ENCODE measurements at places on chromosomes 13 and 19. TPM values are rescaled to one million over a fixed set of nuclear protein-coding genes. Genes with fewer than 3 reads are reported as not detected.

GRCh38 chr19:3585301-3586126 is at the start of gene GIPC3:
TSS of gene GIPC3 (plus strand) at chr19:3585478. CDS start at chr19:3585598, 120 bp downstream.
- no peak for DNase-seq

- DNase-seq: no peak
Observed at GRCh38 chr13:98490866-98491265, 86.0 kb downstream of the STK24 start.

- no peak for DNase-seq
Observed at GRCh38 chr19:926589-927350, 935 bp downstream of the ARID3A start.

DLL3 gene
- polyA plus RNA-seq: 0.12 TPM

GRCh38 chr19:15469513-15470297 is 5.4 kb upstream of the RASAL3 start:
- DNase-seq: no peak

- no peak for DNase-seq
Observed at GRCh38 chr19:801030-801860, 4.0 kb downstream of the PTBP1 start.

CASP14 gene
- polyA plus RNA-seq: 0.31 TPM

GRCh38 chr13:63690672-63691071 is 2275.0 kb upstream of the PCDH20 start:
- DNase-seq: no peak

GRCh38 chr19:5154129-5154798 is 185.4 kb downstream of the KDM4B start:
- DNase-seq: no peak

- no peak for DNase-seq
Observed at GRCh38 chr13:114136576-114136975, 4.2 kb upstream of the RASA3 start.

DNA sequence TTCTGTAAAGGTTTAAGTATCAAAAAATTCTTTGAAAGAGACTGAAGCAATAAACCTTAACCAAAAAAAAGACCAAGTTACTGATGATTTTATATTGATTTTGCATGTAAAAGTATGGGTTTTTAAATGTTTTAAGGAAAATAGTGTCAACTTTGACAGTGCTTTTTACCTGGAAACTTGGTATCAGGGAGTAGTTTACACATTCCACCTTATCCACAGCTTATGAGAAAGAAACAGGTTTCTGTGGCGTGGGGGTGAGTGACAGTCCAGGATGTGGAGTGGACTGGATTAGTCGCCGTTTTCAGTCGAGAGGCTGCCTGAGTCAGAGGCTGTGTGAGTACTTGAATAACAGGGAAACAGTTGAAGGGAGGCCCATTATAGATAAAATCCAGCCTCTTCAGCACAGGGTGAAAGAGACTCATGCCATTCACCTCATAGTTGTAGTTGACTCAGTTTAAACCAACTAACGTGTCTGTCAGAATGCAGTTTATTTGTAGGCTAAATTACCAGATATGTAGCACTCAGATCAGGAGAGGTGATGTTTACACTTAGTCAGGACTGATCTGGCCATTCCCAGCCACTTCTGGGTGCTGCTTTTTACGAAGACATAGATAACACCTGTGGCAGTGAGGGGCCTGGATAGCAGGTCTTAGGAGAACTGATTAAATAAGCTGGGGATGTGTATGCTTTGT is 595 bp upstream of the GPR183 start:
- DNase-seq: no peak

DNA sequence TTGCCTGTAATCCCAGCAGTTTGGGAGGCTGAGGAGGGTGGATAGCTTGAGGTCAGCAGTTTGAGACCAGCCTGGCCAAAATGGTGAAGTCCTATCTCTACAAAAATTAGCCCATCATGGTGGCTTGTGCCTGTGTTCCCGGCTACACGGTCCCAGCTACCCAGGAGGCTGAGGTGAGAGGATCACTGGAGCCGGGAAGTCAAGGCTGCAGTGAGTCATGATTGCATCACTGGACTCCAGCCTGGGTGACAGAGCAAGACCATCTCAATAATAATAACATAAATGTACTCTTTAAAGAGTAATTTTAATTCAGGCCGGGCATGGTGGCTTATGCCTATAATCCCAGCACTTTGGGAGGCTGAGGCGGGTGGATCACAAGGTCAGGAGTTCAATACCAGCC is 38.7 kb downstream of the SKA3 start:
- no peak for DNase-seq

CABP5 gene
- not detected for polyA plus RNA-seq

- no peak for DNase-seq
Observed at GRCh38 chr13:103598671-103599070, 532.5 kb upstream of the SLC10A2 start.

CCNE1 gene
- polyA plus RNA-seq: 21.8 TPM

MAP4K1 gene
- polyA plus RNA-seq: 12.2 TPM

FCAR gene
- 0.35 TPM for polyA plus RNA-seq

SMAD9 gene
- polyA plus RNA-seq: 17.2 TPM

TDRD12 gene
- 0.12 TPM for polyA plus RNA-seq

- no peak for DNase-seq
Observed at GRCh38 chr19:5484398-5485285, 29.4 kb downstream of the ZNRF4 start.

UBE2L5 gene
- polyA plus RNA-seq: 0.28 TPM

DNA sequence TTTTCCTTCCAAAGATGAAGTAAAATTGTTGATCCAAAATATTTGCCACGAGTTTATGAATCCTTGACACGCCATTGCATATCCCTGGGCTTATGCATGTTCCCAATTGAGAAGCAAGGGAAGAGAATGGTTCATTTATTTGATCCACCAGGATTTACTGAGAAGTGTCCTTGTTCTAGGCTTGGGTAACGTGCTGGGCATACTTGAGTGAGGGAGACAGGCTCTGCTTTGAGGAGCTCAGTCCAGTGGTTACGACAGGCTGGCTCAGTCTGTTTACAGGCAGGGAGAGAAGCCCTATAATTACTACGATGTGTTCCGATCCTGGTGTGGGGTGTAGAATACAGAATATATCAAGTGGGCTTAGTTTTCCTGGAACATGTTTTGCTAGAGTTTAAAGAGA is 6.3 kb upstream of the PNMA8C start:
- DNase-seq: no peak

- DNase-seq: no peak
Observed at GRCh38 chr19:50187937-50188336, 15.5 kb upstream of the MYH14 start.

- no peak for DNase-seq
Observed at GRCh38 chr13:43221611-43222010, 198.2 kb downstream of the DNAJC15 start.

- DNase-seq: no peak
Observed at GRCh38 chr13:27913160-27913559, 6.6 kb upstream of the PDX1 start.

DNA sequence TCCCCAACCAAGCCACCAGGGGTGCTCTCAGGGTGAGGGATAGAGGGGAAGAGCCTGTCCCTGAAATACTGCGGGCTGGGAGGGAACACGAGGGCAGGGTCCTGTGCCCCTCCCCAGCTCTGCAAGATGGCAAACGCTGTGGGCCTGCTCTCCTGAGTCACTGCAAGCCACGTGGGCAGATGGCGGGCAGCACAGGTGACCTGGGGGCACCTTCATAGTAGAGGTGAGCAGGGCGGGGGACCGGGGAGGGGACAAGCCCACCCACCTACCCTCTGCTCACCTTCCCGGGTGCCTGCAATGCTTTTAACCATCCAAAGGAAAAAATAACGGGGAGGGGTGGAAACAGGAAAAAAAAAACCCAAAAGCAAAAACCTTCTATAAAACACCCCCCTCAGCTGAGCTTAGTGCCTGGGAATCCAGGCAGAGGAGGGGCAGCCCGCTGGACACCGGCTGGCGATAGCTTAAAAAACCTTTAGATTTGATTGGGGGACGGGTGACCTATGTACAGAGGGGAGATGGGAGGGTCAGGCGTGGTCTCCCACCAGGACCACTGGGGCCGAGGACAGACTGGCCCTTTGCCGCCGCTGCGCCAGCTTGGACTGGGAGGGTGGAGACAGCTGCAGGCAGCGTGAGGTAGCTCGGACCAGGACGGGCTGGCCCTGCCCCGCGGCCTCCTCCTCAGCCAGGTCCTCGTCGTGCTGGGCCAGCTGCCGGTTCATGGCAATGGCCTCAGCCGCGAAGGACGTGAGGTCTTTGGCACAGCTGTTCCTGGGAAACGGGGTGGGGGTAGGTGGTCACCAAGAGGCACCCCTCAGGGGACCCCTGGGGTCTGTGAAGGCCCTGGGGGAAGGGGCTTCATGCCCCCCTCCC is 11.7 kb downstream of the MKNK2 start:
- DNase-seq: no peak

ADAMTSL5 gene
- 17.0 TPM for polyA plus RNA-seq

DNA sequence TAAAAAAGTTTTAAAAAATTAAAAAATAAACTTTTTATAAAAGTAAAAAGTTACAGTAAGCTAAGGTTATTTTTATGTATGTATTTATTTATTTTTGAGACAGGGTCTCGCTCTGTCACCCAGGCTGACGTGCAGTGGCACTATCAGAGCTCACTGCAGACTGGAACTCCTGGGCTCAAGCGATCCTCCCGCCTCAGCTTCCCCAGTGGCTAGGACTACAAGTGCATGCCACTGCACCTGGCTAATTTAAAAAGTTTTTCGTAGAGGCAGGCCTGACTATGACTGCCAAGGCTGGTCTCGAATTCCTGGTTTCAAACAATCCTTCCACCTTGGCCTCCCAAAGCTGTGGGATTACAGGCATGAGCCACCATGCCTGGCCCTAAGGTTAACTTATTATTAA is 64.1 kb downstream of the CDADC1 start:
- no peak for DNase-seq

DNA sequence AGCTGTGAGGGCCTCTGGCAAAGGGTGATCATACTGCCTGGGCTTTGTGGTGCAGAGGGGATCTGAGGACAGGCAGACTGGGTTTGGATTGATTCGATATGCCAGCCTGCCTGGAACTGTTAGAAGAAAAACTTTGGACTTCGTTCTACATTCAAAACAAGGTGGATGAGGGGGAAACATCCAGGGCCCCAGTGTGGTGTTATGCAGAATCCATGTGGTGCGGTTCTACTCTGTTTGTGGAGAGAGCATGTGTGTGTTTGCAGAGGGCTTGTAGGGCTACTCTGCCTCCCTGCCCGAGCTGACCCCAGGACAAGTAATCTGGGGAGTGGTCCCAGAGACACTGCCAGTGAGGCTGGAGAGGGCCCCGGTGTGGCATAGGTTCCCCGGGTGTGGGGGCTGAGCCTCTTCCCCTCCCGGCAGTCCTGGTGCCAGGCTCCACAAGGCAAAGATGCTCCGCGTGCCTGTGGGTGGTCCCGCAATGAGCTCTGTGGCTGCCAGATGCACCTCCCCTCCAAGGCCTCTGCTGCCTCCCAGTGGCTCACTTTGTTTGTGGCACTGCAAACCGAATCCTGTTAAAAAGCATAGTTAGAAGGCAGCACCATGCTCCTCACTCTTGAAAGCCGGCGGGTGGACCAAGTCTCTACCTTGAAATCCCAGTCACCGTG is 22.3 kb upstream of the TFDP1 start:
- DNase-seq: peak; percentile 77

TNFSF9 gene
- 0.58 TPM for polyA plus RNA-seq

NLRP13 gene
- not detected for polyA plus RNA-seq

PTGER1 gene
- not detected for polyA plus RNA-seq

GRCh38 chr13:34421858-34422475 is 520.1 kb upstream of the NBEA start:
- DNase-seq: no peak

DNA sequence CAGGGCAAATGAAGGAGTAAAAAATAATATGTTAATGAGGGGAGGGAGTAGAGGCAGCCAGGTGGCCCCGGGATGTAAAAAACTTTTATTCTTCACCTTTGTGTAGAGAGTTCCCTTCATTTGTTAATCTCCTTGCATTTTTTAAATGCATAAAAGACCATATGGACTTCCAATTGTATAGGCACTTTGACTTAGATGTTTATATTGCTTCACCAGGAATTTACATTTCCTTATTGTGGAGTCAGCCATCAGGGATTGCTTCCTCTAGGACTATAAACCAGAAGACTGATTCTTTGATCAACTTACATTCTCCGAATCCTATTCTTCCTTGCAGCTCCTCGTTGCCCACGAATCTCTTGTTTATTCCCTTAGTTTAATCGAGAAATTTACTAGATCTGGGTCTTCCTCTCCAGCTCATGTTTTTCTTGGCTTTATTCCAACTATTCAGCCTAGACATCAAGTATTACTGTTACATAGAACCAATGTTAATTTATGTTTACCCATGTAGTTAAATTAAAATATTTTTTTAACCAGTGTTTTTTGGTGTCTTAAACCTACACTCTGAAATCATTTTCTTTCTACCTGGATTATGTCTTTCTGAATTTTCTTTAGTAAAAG is 1187.0 kb upstream of the SLC10A2 start:
- DNase-seq: no peak

DNA sequence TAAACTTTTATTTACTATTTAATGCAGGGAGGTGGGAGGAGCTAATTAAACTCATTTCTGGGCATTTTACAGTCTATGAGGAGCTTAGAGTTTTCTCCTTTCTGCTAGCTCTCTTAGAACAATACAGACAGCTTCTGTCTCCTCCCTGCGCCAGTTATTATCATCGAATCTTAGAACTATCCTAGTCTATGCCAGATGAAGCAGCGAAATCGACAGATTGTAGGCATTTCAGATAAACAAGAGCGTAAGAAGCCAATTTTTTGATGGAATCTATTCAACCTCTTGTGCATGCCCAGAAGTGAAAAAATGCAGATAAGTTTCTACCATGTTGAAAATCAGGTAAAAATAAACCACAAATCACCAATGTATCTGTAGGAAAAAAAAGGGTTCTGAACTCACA is 297.1 kb downstream of the KLF12 start:
- no peak for DNase-seq

DNA sequence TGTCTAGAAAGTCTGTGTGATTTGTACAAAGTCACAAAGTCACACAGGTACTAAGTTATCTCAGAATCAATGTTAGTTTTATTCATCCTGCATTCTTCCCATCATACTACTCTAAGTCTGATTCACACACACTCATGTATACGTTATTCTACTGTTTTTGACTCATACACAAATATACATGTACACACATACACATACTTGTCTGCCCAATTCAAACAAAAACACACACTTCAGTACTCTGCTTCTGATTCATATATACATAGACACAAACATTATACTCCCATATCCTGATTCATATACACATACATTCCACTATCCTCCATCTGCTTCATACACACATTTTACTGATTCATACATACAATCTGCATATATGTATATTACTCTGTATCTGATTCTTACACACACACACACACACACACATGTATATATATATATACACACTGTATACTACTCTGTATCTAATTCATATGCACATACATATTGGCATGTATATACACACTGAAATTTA is 69.3 kb downstream of the KLF12 start:
- DNase-seq: no peak

- DNase-seq: peak; percentile 88
Observed at GRCh38 chr19:5048091-5048726, 79.3 kb downstream of the KDM4B start.

Measured in hindlimb muscle (tissue), 1 donor.